Stimulated activated CD8-positive, alpha-beta memory T cell treated with anti-CD3 and anti-CD28 coated beads, Interleukin-4, amount 100 ng/mL, for 1 hour (primary cell): ENCODE measurements at places on chromosomes 3 and 15.

- DNase-seq: no peak
These were observed 373.1 kb downstream of the MFSD1 start for GRCh38 chr3:159174715-159175692.

GRCh38 chr3:31390466-31390865, 142.3 kb upstream of the STT3B start:
- no peak for DNase-seq

- no peak for DNase-seq
These were observed 15.3 kb downstream of the ZXDC start for GRCh38 chr3:126460381-126460780.

DNA sequence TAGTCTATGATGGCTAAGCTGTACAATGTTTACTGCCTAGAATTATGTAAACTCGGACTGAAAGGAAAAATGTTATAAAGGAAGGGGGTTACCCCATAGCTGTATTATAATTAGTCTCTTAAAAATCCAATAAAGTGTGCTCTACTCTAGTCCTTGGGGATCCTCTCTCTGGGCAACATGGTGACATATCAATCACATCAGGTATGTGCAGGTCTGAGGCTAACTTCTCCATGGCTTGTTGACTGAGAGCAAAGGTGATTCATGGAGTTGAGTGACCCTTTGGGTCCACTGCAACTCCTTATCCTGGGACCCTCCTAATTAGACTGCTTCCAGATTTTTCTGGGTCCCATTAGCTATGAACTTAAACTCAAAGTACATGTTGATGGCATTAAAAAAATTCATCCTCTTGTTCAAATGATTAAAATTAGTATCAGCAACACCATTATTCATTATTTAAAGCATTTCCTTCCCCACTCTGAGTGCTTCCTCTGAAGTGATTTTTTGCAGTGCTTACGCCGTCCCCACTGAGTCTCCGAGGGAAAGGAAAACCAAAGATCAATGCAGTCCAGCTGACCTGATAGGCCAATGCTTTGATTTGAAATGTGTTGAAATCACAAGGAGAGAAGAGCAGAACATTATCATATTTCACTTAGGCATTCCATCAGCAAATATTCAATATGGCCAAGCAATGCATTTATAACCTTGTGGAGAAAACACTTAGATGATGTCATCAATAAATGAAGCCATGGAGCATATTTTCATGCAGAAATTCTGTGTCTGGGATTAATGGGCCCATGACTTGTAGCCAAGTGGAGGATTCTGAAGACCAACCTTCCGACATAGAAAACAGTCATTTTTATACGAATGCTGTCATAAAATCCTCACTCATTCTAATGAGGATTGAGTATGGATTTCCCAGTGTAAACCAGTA, 161.7 kb upstream of the CRBN start:
- DNase-seq: no peak
